ENCODE measurements at places on chromosomes 2 and 18.

DNA sequence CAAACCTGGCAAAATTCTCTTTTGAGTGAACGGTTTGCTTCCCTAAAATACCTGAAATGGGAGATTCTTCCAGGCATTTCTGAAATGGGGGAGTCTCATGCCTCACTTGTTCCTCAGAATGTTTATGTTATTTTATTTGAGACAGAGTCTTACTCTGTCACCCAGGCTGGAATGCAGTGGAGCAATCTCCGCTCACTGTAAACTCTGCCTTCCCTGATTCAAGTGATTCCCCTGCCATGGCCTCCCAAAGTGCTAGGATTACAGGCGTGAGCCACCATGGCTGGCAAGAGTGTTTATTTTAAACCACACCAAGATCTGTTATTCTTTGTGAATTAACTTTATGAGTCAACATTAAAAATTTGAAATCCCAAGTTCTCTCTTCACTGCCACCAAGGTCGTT is 6.4 kb upstream of the FHL2 start:
- DNase-seq, result no peak

- no peak for DNase-seq
Measured at GRCh38 chr2:86382698-86383097, 45.3 kb upstream of the REEP1 start.

DNA sequence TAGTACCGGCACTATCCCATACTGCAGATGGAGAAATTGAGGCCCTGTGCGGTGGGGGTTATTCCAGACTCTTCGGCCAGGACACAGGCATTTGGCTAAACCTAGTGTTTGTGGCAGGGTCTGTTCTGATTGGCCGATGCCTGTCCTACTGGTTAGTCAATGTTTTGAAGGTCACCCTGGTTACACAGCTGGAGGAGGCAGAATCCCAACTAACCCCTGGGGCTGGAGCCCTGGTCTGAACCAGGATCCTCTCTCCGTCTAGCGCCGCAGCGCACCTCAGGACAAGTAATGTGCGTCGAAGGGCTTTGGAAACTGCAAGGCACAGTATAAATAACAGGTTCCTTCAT is 19.4 kb downstream of the TEX44 start:
- no peak for DNase-seq

GRCh38 chr2:14232217-14232616 is 400.3 kb upstream of the LRATD1 start:
- DNase-seq, result peak; percentile 23

DNA sequence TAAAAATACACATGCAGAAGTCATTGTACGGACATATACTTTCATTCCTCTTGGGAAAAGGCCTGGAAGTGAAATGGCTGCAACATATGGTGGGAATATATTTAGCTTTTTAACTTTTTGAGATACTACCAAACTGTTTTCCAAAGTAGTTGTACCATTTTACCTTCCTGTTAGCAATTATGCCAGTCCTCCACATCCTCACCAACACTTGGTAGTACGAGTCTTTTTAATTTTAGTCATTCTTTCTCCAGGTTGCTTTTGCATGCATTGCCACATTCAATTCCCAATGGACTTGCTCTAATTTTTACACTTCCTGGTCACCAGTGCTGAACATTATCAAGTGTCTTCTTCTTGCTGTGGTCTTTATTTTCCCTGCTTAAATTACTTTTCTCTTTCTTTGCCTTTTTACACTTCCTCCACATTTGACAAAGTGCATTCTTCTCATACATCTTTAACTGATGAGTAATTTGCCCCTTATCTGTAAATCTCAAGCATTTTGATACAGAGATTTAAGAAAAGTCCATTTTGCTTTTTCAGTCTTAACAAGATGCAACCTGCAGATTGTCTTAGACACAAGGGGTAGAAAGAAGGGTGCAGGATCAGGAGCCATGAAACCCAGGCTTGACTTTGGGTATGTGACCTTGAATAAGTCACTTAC is 14.5 kb downstream of the VIT start:
- no peak for DNase-seq

GRCh38 chr2:217223222-217223930 is 363.5 kb upstream of the TNP1 start:
- DNase-seq, result no peak

DNA sequence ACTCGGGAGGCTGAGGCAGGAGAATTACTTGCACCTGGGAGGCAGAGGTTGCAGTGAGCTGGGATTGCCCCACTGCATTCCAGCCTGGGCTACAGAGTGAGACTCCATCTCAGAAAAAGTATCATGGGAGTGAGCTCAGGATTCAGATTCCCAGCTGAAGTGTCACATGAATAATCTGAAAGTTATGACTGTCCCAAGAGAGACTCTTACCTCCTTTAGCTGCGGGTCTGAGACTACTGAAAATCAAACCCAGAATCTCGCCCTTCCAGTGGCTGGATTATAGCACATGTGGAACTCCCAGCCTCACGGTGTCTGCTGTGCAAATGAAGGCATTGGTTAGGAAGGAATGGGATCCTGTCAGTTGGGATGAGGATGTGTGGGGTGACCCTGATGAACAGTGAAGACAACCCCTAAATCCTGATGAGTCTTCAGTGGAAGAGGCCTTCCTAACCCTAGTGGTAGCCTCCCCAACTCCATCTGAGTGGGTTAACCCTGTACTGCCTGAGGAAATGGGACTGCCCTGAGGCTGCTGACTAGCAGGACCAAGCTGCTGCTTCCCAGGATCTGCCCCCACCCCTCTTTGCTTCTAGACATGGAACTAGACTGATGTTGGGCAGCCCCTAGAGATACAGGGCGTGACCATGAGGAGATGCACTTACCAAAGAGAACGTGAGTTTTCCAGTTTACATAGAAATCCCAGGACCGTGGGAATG is 16.5 kb downstream of the BOK start:
- DNase-seq, result no peak

GRCh38 chr18:3920832-3921231 is 470.9 kb downstream of the TGIF1 start:
- DNase-seq, result no peak

- no peak for DNase-seq
Measured at GRCh38 chr2:46171996-46172546, 125.1 kb upstream of the EPAS1 start.

DNA sequence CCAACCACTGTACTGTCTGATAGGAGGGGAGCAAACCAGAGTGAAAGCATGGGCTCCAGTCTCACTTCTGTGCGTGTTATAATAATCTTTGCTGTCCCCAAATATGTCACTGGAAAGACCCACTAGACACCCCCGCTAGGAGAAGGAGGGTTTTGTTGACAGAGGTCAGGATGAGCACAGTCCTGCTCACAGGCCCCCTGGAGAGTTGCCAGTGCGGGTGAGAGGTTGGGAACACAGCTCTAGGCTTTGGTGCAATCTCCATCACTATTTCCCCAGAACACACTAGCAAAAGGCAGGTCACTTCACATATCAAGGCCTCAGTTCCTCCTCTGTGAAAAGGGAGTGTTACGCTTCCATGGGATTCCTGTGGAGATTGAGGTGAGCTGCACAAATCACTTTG is 9.7 kb downstream of the XDH start:
- no peak for DNase-seq

- no peak for DNase-seq
Measured at GRCh38 chr2:165161510-165161909, 42.3 kb downstream of the SCN3A start.

DNA sequence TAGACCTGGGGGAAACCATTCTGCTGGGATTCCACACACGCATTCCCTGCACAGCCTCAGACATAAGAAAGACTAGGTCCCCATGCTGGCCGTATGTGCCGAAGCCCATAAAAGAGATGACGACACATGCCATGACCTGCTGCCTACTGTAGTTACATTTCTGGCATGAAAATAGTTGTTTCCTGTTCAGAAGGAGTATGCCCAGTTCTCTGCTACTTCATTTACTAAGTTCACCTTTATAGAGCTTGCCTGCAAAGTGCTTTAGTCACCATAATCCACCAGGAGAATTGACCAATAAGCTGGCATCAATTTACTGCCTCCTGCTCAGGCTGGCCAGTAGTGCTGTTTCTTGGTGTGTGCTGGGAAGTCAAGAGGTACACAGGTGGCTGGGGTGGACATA is 150.2 kb upstream of the ALPP start:
- DNase-seq, result no peak

- no peak for DNase-seq
Measured at GRCh38 chr2:230878599-230879188, 14.0 kb downstream of the ITM2C start.

DNA sequence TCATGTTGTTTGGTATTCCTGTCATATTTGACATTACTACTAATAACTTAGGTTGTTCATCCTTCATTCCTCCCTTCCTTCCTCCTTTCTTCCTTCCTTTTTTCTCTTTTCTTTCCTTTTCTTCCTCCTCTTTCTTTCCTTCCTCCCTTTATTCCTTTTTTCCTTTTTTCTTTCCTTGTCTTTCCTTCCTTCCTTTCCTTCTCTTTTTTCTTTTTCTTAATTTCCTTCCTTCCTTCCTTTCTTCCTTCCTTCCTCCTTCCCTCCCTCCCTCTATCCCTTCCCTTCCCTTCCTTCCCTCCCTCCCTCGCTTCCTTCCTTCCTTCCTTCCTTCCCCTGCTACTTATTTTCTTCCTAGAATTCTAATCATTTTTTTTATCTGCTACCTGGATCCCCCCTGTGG is 66.1 kb downstream of the CTNNA2 start:
- no peak for DNase-seq

DNA sequence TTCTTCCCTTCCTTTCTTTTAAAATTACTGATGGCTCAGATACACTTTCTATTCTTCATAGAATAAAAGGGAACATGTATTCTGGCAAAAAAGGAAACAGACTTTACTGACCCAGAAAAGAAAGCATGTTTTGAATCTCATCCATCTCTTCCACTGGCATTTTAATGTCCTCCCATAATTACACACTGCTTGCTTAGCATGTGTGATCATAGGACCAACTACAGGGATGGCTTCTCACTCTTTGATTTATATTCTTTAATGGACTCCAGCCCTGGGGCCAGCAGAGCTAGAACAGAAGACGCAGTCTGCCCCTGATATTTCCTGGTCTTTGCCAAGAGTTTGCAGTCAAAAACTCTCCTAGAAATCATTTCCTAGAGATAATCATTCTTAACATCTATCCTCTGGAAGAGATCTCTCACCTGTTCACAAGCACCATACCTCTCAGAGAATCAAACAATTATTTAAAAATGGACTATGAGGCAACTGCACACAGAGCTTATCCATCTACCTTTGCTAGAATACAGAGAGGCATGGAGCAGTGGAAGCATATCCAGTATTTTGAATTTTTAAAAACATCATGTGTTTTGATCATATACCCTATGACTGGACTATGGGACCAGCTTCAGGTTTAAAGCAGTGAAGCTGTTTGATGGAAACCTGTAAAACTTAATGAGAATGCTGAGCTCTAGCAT is 429.1 kb downstream of the NRXN1 start:
- no peak for DNase-seq

DNA sequence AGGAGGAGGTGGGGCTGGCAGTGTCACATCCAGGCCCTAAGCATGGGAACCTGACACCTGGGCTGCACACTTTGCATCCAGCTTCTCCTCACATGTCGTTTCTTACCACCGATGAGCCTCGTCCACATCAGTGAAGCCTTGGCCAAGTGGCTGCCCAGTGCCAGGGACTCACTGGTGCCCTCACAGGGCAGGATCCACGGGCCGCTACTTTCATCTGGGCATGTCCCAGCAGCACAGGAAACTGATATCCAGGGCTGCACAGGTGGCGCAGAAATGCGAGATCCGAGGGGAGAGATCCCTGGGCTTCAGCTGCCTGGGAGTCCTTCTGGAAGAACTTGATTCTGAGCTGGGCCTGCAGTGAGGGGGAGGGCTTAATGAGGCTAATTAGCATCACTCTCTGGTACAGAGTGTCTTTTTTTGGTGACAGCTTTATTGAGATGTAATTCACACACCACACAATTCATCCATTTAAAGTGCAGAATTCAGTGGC is 291.6 kb upstream of the HDAC4 start:
- DNase-seq, result no peak

DNA sequence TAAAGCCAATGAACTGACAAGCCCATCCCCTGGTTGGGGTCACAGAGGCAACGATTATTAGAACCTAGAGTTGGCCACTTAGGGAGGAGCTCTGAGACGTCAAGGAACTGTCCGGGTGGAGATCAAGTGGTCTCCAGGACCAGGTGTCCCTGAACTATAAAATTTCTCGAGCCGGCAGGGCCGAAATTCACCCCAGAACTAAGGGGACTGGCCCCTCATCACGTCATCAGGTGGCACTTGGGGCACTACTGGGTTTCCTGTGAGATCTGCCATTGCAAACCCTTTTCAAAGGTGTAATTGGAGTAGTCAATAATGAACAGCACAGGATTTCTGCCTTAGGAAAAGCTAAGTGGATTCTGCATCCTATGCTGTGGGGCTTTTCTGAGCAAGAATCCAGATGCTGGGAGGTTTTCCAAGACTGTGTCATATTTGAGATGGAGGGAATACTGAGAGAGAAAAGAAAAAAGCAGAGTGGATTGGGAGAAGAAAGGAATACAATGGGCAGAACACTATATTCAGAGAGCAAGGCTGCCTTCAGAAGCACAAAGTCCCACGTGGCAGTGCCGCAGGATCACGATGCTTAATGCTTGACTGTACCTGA is 113.6 kb downstream of the ALPK2 start:
- no peak for DNase-seq

DNA sequence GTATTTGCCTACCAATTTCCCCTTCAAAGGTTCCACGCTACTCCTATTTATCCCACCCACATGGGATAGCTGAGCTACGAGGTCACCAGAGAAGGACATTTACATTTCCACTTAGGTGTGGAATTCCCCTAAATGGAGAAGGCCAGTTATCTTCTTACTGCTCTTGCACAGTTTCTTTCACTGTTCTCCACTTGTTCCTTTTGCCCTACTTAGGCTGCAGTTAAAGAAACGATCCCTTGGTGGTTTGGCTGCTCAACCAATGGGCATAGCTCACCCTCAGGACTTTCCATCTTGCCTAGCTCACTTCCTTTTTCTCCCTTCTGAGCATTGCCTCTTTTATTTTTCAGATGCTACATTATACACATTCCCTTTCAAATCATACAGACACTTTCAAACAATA is 11.2 kb upstream of the NABP1 start:
- no peak for DNase-seq

- DNase-seq, result no peak
Measured at GRCh38 chr2:26640331-26640745, 828 bp downstream of the CIB4 start.

DNA sequence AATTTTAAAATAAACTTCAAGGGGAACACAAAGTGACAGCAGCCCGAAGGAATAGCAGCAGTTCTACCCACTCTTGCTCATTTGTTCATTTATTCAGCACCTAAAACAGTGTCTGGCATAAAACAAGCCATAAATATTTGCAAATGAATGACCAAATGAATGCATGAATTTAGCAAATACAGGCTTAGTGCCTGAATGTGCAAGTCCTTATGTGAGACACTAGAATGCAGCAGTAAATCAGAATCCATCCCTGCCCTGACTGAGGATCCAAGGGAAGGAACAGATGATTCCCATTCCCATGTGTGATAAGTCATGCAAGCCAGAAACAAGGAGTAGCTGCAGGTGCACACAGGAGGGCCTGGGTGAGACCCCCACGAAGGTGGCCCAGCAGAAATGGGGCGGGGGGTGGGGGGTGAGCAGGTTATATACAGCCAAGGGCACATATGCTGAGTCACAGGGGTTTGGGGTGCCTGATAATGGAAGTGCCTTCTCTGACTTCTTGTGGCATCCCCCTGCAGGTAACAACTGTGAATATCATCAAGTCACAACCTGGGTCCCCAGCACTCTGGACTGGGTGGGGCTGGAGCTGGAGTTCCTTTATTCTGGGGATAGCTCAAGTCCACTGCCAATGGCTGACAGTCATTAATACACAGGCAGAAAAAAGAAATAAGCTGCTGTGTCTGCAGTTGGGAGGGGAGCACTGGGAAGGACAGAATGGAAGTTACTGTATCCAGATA is 311.9 kb downstream of the TXNL1 start:
- no peak for DNase-seq

GRCh38 chr2:103008586-103008985 is 246.8 kb downstream of the TMEM182 start:
- peak; percentile 8 for DNase-seq

Data from neuronal stem cell (in vitro differentiated cells).